ENCODE measurements at places on chromosomes 7 and 10.

DNA sequence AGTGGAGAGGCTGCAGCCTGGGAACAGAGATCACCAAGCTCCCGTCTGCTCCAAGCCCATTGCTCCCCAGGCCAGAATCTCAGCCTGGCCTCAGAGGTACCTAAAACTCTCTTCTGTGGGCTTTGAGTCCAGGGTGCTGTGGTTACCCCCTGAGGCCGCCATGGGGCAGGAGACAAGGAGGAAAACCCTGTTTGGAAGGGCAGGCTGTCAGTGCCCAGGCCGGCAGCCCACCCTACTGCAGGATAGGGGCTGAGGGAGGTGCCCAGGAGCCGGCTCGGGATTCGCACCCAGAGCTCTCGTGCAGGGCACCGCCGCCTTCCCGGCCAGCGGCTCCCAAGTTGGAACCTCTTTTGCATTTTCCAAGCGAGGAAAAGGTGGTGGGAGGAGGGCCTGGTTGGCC lies 24.5 kb downstream of the UNCX start:
- no peaks in the 10 kb centered on the region for H3K36me3 ChIP-seq
- H3K27me3 ChIP-seq: peaks cover 89% of the 10 kb centered on the region
- no peaks in the 10 kb centered on the region for H3K4me1 ChIP-seq
- DNase-seq: no peak

GRCh38 chr10:74530981-74531380 lies 295.4 kb upstream of the KAT6B start:
- no peaks in the 10 kb centered on the region for H3K36me3 ChIP-seq
- DNase-seq: no peak
- no peak overlapping the region for H3K4me3 ChIP-seq
- no peaks in the 10 kb centered on the region for H3K4me1 ChIP-seq
- H3K27ac ChIP-seq: no peak overlapping the region

- peak within 1 kb of the TSS; percentile 97 for H3K27ac ChIP-seq
- peaks cover 36% of the 10 kb centered on the region for H3K4me1 ChIP-seq
- H3K27me3 ChIP-seq: no peaks in the 10 kb centered on the region
- H3K4me3 ChIP-seq: peak within 1 kb of the TSS; percentile 89
Measured at GRCh38 chr7:100694098-100694745, at the start of gene GIGYF1. GIGYF1 (minus strand) TSS chr7:100694250; CDS start chr7:100688238, 6,012 bp downstream.

- no peaks in the 10 kb centered on the region for H3K27me3 ChIP-seq
- no peaks in the 10 kb centered on the region for H3K36me3 ChIP-seq
- peaks cover 67% of the 10 kb centered on the region for H3K4me1 ChIP-seq
- H3K27ac ChIP-seq: peak overlapping the region; percentile 71
- no peak for DNase-seq
- no peak overlapping the region for H3K4me3 ChIP-seq
Measured at GRCh38 chr10:50508315-50509051, 115.3 kb downstream of the SGMS1 start.

DNA sequence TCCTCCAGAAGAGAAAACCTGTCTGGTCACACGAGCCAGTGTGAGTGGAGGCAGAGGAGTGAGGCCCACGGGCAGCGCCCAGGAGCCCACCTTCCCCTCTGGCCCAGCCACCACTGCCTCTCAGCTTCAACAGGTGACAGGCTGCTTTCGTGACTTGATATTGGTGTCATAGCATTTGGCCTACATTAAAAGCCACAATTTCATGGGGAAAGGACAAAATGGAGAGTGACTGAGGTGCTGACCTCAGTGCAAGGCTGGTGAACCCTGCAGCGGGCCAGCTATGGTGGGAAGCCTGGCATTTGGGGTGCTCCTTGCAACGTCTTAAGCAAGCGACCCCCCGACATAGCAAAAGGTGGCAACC lies 21.3 kb downstream of the ECHDC3 start:
- H3K27ac ChIP-seq: no peak overlapping the region
- no peaks in the 10 kb centered on the region for H3K27me3 ChIP-seq
- no peaks in the 10 kb centered on the region for H3K36me3 ChIP-seq
- H3K4me1 ChIP-seq: no peaks in the 10 kb centered on the region

DNA sequence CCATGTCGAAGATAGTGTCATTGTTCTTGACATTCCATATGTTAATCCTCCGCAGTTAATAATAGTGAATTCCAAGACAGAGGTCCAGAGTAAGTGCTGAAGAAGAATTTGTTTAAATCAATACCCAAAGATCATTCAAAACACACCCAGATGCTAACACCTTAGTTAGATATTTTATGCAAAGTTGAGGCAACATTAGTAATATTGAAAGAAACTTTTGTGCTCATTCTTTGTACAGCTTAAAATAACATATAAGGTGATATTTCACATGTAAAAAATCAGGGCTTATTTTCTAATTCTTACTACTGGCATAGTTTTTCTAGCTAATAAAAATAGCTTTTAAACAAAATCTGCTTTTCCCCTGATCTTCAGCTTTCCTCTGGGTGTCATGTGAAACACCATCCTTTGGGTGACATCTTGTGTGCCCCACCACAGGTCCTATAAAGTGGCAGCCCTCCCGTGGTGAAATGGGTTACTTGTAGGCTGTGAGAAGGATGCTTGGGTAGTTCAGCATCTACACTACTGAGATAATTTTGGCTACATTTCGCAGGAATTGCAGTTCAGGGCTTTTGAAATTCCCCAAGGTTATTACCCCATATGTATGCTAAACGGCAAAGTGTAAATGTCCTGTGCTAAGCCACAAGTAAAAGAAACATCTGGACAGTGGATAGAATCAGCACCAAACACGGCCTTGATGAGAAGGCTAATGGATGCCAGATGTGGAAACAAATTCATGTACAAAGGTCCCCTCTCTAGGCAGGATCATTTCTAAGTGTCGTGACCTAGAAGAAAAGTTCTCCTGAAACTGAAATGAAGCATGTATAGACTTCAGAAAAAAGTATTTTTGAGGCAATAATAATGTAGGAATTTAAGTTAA lies 105.4 kb downstream of the GRM3 start:
- no peaks in the 10 kb centered on the region for H3K4me1 ChIP-seq
- no peak overlapping the region for H3K27ac ChIP-seq
- no peak overlapping the region for H3K4me3 ChIP-seq
- no peaks in the 10 kb centered on the region for H3K27me3 ChIP-seq
- H3K36me3 ChIP-seq: no peaks in the 10 kb centered on the region

Measured in tibial nerve (tissue), 4 donors.